ENCODE measurements at places on chromosomes 3 and 15.

- peak; percentile 4 for DNase-seq
Observed at GRCh38 chr3:4271834-4272233, 31.3 kb upstream of the SETMAR start.

DNA sequence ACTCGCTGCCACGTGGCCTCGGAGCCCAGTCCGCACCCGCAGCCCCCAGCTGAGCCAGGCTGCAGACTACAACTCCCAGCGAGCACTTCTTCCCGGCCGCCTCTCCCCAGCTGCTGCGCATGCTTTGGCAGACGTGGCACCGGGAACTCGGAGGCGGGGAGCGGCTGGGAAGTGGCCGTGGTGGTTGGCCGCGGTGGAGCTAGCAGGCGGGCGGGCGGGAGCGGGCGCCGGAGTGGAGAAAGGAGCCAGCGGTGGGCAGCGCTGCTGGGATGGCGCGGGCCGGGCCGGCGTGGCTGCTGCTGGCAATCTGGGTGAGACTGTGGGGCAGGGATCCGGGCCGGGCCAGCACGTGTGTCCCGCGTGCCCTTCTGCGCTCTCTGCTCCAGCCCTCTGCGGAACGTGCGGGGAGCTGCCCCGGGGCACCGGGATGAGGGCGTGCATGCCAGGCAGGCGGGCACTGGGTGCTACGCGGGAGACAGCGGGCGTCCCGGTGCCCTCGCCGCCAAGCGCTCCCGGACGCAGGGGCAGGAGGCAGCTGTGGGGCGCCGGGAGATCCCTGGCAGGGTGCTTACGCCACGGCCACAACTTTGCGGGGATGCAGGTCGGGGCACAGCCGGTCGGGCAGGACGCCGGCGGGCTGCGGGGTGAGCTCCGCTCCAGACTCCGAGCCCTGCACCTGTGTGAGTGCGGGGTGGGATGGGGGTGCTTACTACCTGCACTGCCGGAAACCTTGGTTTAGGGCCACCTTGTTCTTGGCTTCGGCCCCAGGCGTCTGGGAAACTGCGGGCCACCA lies at the start of gene PDIA5:
TSS of gene PDIA5 (plus strand) at position 130 of the 793 bp plus-strand sequence. CDS start at position 270, 140 bp downstream.
- DNase-seq, result peak; percentile 95

GRCh38 chr3:50251220-50251619 lies 15.2 kb downstream of the GNAI2 start:
- no peak for DNase-seq

DNA sequence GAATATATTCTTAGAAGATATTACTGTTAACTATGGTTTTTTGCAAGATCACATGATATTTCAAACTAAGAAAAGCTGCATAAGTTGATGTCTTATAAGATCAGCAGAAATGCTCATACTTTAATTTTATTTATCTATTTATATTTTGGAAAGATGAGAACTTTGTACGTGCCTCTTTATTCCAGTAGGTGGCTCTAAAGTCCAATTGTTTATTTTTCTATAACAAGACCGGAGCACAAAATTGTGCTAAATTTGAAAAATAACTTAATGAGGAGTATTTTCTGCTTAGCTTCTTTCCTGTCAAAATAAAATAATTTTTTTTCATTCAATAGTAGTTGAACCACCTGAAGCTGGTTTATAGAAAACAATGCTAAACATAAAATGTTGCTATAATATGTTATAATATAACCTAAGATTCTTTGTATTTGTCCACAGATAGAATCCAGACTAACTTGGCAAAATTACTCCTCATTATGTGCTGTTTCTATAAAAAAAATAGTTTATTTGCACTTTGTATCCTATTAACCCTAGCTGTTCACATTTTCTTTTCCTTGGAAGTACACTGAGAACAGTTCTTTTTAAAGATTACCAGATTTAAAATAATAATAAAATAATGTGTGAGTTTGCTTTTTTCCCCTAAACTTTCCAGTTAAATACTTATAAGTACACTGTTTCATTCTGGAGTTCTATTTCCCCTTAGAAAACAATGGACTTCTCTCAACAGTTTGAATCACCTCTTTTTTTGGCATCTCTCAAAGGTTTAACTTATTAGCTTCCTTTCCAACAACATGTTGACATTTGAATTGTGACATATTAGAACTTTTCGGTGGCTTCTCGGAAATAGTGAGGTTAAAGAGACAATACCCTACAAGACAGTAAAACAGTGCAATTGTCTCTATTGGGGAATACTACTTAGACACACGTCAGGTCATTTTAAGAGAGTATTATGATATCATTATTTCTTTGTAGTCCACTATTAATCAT lies 530.0 kb downstream of the MECOM start:
- peak; percentile 10 for DNase-seq

DNA sequence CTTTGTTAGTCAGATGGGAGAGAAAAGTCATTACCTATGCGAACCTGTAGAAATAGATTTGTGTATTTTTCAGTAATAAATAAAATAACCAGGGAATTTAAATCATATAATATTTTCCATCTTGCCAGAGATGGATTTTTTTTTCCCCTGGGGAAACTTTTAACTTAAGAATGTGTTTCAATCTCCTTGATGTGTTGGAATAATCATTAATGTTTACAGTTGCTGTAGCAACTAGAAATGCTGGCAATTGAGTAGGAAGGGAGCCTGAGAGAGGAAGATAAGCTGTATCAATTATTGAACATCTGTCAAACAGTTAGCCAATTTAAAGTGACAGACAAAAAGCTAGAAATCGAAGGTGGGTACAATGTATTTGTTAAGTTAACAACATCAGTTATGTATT lies 259.5 kb downstream of the IL5RA start:
- DNase-seq, result no peak

- no peak for DNase-seq
Observed at GRCh38 chr3:116897382-116897781, 187.8 kb downstream of the TUSC7 start.

- peak; percentile 55 for DNase-seq
Observed at GRCh38 chr3:85808755-85809154, 850.0 kb downstream of the CADM2 start.

GRCh38 chr15:62450061-62450460 lies 285.0 kb upstream of the C2CD4B start:
- DNase-seq, result no peak

- DNase-seq, result no peak
Observed at GRCh38 chr3:78823434-78823833, 944.4 kb downstream of the ROBO1 start.

DNA sequence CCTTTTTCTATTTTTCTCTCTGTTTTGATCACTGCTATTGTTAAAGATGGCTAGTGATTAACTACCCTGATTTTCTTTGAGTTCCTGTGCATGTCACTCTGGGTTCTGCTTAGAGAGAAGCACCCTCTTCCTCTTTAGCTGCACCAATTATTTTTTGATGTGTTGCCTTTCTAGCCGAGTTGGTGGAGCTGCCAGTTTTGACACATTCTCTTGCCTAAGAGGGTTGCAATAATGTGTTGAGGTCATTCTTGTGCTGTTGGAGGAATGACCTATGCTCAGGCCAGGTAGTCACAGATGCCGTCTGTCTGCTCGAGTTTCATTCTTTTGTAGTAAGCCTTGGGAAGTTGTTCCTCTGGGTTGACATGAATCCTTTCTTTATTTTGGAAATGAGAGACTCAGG lies 84.6 kb upstream of the DPH6 start:
- DNase-seq, result no peak

GRCh38 chr15:70158309-70159000 lies 60.7 kb upstream of the TLE3 start:
- DNase-seq, result no peak

GRCh38 chr3:25661694-25662437 lies 2.8 kb downstream of the TOP2B start:
- peak; percentile 20 for DNase-seq

DNA sequence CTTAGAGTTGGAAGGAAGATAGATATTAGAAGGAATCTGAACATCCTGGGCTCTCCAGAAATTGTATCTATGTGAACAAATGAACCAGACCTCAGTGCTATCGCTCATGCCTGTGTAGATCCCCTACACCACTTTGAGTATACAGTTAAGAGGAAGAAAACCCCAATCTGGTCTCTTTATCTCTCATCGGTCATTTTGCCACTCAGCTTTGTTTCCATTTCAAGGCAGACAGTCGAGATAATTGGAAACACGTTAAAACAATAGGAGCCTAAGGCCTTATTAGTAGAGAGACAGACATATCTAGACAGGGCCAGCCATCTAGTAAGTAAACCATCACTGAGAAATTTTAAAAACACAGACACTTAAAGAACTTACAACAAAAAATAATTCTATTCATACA lies 101.6 kb downstream of the MYLK start:
- no peak for DNase-seq

GRCh38 chr15:31082771-31083369 lies 18.7 kb downstream of the TRPM1 start:
- no peak for DNase-seq

GRCh38 chr15:87619161-87619960 lies 637.2 kb downstream of the NTRK3 start:
- no peak for DNase-seq

DNA sequence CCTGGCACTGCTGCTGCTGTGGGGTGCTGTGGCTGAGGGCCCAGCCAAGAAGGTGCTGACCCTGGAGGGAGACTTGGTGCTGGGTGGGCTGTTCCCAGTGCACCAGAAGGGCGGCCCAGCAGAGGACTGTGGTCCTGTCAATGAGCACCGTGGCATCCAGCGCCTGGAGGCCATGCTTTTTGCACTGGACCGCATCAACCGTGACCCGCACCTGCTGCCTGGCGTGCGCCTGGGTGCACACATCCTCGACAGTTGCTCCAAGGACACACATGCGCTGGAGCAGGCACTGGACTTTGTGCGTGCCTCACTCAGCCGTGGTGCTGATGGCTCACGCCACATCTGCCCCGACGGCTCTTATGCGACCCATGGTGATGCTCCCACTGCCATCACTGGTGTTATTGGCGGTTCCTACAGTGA lies 2.1 kb downstream of the GRM2 start:
- no peak for DNase-seq

- DNase-seq, result no peak
Observed at GRCh38 chr15:63948971-63949370, 97.3 kb downstream of the DAPK2 start.

GRCh38 chr3:169146179-169146665 lies 517.3 kb downstream of the MECOM start:
- DNase-seq, result peak; percentile 57

DNA sequence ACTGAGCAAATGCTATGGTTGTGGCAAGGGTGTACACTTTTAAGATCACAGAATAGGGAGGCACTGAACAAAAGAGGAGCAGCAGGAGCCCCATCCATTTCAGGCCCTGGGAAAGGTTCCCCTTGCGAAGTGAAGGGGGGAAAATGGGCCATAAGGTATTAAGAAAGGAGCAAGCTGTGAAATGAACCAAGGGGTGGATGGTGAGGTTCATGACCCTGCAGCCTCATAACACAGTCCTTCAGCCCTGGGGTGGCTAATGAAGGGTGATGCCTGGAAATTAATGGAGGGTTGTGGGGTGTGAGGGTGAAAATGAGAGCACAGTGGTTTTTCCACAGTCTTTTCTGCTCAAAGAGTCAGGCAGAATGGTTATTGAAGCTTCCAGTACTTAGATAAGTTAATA lies 150.1 kb downstream of the PDZRN3 start:
- DNase-seq, result no peak

- peak; percentile 59 for DNase-seq
Observed at GRCh38 chr3:124084022-124084881, 92.3 kb upstream of the ROPN1 start.

- no peak for DNase-seq
Observed at GRCh38 chr15:30859091-30859874, 44.4 kb upstream of the FAN1 start.
